Left ventricle myocardium inferior (tissue), 1 donor: ENCODE measurements at places on chromosomes 12 and 14.

GRCh38 chr12:109329686-109330085, 18.0 kb upstream of the MYO1H start:
- no peak for DNase-seq

- no peak for DNase-seq
Measured at GRCh38 chr12:12930633-12931219, 21.2 kb downstream of the GPRC5D start.

DNA sequence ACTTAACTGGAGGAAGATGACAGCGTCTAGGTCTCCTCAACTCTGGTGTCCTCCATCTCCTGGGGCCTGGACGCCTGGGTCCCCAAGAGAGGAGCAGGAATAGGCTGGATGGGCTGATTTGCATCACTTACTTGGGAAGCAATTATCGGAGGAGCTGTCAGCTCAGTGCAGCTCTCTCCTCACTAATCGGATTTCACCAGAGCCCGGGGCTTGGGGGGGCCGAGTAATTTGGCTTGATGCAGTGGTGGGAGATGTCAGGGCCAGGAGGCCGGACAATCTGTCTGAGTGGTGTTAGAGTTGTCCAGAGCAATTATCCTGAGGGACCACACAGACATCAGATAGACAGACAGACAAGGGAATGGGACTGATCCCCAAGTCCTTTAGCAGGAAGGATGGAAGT, 4.6 kb upstream of the SMUG1 start:
- no peak for DNase-seq

GRCh38 chr12:25979059-25979458, 20.6 kb downstream of the RASSF8 start:
- DNase-seq, result no peak

- DNase-seq, result no peak
Measured at GRCh38 chr12:63208956-63209355, 58.0 kb upstream of the AVPR1A start.

GRCh38 chr12:91104812-91105466, 6.4 kb downstream of the LUM start:
- no peak for DNase-seq

GRCh38 chr14:36373982-36374673, 53.7 kb upstream of the MBIP start:
- DNase-seq, result peak; percentile 26
